ENCODE measurements at places on chromosomes 1 and 21.
A peak's percentile ranks its signal among the peaks of the same experiment; 100 is the strongest.

- DNase-seq, result no peak
Observed at GRCh38 chr21:32298148-32298559, 501 bp upstream of the MRAP start.

GRCh38 chr1:184082541-184083415, 31.2 kb downstream of the TSEN15 start:
- no peak for DNase-seq

DNA sequence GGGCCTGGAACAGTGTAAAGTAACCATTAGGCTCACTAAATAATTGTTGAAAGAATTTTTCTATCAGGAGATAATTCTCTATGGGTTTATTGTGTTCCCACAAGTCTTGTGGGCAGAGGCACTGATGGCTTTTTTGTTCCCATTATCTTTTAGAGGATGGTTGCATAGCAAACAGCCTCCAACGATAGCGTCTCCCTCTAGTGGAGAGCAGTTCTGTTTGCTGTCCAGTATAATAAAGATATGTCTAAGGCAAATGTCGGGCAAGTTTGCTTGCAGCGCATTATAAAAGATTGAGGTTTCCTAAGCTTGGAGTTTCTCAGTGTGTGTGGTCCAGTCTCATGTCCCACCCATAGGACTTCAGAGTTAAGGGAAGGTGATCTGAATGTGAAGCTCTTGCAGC, 1.3 kb upstream of the SLC6A17 start:
- no peak for DNase-seq

- DNase-seq, result no peak
Observed at GRCh38 chr1:80536461-80536860, 1264.3 kb upstream of the ADGRL2 start.

DNA sequence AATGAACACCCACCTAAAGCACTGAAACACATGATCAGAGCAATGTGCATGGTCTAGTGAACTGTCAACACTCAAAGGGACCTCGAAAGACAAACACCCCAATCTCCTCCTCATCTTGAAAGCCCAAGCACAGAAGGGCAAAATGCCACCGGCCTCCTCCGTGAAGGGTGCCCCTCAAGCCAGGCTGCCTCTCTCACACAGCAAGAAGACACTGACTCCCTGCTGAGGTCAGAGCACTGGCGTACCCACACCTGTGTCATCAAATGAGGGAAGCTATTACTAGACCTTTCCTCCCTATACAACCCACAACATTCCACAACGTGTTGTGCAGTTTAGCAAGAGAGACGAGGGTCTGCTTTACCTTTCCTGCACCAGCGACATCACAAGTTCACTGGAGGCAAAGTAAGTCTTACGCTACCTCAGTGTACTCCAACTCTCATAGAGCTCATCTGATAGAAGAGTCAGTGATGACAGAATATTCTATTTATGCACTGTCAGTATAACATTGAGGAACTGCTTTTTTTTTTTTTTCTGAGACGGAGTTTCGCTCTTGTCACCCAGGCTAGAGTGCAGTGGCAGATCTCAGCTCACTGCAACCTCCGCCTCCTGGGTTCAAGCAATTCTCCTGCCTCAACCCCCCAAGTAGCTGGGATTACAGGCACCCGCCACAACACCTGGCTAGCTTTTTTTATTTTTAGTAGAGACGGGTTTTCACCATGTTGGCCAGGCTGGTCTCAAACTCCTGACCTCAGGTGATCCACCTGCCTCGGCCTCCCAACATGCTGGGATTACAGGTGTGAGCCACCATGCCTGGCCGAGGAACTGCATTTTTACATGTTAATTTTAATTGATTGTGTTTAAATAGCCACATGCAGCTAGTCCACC, 3.3 kb downstream of the SH3BP5L start:
- DNase-seq, result no peak

DNA sequence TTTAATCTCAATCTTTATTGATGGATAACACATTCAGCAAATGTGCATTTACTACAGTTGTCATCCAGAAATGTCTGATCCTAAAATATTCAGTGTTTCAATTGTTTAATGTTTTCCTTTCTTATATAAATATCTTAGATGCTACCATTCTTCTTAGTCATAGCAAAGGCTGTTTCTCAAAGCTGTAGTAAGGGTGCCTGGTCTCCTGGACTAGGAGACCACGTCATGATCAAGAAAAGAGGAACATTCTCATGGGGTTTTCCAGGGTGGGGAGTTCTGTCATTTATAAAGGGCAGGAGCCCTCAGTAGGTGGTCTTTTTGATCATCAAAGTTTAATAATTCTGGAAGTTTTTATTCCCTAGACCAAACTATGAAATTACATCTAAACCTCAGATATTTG, 292.8 kb downstream of the HMCN1 start:
- no peak for DNase-seq

- peak; percentile 25 for DNase-seq
Observed at GRCh38 chr1:16205891-16206546, 6.4 kb downstream of the ARHGEF19 start.

DNA sequence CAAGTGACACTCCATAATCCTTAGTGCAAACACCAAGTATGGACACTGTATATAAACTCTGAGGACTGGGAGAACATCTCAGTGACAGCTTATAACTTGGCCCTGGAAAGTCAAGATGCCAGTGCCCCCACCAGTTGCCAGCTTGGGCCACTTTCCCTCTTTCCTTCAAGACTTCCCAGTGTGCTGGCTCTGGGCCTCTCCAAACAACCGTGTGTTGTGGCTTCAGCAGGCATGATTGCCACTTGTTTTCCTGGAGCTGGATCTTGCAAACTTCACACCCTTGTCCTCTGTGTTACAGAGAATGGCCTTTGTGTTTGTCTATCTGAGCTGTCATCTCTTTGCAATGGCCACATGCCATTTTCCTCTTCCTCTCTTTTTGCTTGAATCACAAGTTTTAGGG, 37.0 kb downstream of the CCDC185 start:
- no peak for DNase-seq

DNA sequence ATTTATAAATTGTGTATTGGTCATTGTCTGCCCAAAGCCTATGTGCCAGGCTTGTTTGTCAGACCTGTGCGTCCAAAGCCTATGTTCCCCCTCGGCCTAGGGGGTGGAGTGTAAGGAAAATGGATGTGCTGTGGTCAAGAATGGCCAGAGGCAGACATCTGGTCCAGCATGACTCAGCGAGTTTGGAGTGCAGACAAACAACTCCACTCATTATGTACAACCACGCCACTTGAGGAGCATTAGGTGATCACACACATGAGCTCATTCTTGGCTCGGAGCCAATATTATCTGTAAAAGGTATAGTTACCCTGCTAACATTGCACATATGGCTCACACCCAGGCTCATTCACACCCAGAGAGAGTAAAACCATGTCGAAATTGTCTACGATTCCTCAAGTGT, 1047.6 kb upstream of the ADGRL4 start:
- peak; percentile 72 for DNase-seq

DNA sequence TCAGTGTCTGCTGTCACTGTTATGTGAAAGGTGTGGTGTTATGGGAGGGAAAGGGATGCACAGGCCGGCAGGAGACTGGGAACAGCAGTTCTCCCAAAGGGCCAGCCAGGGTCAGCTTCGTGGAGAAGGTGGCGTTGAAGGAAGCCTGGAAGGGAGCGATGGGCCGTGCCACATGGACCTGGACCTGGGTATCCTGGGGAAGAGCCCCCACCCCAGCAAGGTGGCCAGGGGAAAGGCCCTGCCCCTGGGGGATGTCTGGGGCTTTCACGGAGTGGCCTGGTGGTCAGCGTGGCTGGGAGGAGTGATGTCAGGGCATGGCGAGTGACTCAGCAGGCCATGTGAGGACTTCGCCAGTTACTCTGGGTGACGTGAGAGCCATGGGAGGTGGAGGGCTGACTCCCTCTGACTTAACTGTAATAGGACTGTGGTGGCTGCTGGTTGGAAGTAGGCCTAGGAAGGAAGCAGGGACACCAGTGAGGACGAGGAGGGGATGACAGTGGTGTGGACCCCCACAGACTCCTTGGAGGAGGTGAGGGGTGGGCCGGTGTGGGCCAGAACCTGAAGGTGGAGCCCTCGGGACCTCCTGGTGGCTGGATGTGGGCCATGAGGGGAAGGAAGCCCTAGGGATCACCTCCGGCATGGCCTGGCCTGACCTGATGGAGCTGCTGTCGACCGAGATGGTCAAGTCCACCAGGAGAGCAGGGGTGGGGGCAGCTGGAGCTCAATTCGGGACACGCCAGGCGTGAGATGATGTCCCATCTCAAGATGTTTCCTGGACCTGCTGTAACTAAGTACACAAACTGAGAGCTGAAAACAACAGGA, 54.5 kb downstream of the BACE2 start:
- DNase-seq, result no peak

- DNase-seq, result no peak
Observed at GRCh38 chr1:158203693-158204457, 23.2 kb downstream of the CD1D start.

GRCh38 chr1:56268519-56269140, 310.7 kb downstream of the PLPP3 start:
- no peak for DNase-seq

GRCh38 chr1:178241057-178241456, 147.2 kb downstream of the RASAL2 start:
- DNase-seq, result no peak

DNA sequence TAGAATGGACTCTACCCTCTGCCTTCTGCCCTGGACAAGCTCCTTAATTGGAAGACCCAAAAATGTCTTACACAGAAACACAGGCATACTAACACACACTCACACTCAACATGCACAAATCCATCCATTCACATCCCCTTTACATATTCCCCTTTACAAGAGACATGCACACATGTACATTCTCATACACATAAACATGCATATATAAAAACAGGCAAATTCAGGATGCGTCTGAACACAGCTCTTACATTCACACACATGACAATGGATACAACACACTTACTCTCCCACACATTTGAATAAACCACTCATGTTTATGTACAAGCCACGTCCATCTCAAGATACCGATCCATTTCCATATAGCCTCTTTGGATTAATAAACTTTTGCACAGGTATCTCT, 84.4 kb downstream of the HMGB4 start:
- DNase-seq, result no peak

DNA sequence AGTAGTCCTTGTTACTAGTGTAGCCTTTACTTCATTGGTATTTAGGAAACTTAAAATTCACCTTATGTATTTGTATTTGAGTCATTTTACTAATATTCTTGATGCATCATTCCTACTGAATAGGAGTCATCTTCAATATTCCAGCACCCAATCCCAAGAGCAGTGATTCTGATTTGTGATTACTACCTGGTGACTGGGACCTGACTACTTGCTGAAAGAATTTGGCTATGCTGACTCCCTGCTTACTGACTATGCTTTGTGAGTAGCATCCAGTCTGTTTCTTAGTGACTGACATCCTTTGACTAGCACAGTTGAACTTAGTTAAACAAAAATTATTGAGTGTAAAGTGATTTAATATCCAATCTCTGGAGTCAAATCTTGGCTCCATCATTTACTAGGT, 129.9 kb upstream of the NEGR1 start:
- DNase-seq, result no peak

DNA sequence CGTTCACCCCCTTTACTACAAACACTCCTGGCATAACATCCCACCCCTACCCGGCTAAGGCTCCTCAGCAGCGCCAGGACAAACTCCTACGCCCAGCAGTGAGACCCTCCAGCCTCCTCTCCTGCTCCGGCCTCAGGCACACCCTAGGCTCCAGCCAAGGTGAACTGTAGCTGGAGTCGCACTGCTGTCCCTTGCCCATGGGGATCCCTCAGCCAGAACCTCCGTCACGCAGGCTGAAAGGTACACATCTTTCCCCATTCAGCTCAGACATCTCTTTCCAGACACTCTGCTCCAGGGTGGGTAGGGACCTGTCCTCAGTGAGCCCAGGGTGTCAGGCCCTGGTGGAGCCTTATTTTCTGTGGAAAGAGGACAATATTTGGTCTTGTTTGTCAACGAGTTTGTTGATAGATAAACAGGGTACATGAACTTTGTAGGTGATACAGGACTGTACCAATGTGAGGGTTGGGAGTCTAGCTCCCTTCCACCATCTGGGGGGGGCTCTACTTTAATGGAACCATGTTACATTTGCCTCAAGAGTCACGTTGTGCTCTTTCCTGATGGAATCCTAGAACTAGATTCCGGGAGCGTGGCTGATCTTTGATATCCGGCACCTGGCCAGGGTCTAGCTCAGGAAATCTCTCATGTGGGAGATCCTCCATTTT, 56.5 kb upstream of the SSBP3 start:
- DNase-seq, result no peak

DNA sequence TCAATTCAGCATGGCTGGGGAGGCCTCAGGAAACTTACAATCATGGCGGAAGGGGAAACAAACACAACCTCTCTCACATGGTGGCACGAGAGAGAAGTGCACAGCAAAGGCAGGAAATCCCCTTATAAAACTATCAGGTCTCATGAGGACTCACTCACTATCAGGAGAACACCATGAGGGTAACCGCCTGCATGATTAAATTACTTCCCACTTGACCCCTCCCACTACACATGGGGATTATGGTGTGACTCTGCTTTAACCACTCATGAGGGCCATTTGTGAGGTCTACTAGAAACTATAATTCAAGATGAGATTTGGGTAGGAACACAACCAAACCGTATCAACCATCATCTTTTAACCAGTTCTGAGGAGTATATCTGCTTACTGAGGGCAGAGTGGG, 387.4 kb upstream of the NFIA start:
- no peak for DNase-seq

DNA sequence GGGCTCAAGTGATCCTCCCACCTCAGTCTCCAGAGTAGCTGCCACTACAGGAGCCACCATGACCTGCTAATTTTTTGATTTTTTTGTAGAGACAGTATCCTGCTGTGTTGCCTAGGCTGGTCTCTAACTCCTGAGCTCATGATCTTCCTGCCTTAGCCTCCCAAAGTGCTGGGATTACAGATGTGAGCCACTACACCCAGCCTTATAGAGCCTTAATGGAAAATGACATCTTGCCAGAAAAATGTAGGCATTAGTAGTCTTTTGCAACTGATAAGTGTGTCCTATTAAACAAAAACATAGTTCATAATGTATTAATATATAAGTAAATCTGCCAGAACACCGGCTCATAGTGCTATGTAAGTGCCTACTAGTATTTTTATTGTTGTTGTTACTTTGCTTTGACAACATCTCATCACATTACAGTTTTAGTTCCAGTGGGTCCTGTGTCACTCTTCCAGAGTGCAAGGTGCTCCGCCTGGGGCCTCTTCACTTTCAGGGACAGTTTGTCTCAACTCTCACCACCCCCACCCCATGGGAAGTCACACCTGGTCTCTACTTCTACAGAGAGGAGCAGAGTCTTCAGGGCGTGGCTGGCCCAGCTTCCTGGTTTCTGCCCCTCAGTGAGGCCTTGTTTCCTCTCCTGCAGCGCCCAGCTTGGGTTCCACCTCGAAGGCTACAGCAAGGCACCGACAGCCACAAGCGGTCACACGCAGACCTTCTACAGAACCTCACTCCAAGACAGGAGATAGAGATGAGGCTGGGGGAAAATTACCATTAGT, 30.1 kb downstream of the RHOU start:
- DNase-seq, result no peak

- no peak for DNase-seq
Observed at GRCh38 chr1:78291418-78291817, 199.4 kb upstream of the PTGFR start.

GRCh38 chr21:16124378-16125138, 394.8 kb downstream of the USP25 start:
- DNase-seq, result no peak

All from urothelium cell line (cell line).